Activated CD8-positive, alpha-beta T cell treated with anti-CD3 and anti-CD28 coated beads, Interleukin-2, amount 10 ng/mL, durations not matched to agents 7 days and 5 days (primary cell): ENCODE measurements at places on chromosomes 4 and X.
A peak's percentile ranks its signal among the peaks of the same experiment; 100 is the strongest.

DNA sequence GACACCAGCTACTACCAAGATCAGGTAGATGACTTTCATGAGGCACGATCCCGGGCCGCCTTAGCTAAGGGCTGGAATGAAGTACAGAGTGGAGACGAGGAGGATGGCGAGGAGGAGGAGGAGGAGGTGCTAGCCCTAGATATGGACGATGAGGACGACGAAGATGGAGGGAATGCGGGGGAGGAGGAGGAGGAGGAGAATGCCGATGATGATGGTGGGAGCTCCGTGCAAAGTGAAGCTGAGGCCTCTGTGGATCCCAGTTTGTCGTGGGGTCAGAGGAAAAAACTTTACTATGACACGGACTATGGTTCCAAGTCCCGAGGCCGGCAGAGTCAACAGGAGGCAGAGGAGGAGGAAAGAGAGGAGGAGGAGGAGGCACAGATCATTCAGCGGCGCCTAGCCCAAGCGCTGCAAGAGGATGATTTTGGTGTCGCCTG, 481 bp downstream of the UTP3 start:
- H3K27ac ChIP-seq, result peak overlapping the region; percentile 92
- peak overlapping the region; percentile 97 for H3K4me3 ChIP-seq
- H3K27me3 ChIP-seq, result no peaks in the 10 kb centered on the region

DNA sequence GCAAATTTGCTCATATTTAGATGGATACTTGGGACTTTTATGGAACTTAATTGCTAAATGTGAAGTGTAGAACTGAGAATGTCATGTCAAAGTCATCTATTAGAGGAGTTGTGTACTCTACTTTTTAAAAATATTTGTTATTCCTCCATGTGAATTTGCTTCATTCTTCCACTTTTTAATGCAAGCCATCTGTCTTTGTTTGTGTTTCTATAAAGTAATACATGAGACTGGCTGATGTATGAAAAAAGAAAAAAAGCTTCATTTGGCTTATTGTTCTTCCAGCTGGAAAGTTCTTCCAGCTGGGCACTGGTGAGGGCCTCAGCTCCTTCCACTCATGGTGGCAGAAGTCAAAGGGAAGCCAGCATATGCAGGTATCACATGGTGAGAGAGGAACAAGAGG, 114.6 kb upstream of the GRID2 start:
- H3K4me1 ChIP-seq, result no peaks in the 10 kb centered on the region
- H3K36me3 ChIP-seq, result no peaks in the 10 kb centered on the region
- no peak for DNase-seq
- H3K27ac ChIP-seq, result no peak overlapping the region
- no peak overlapping the region for H3K4me3 ChIP-seq
- H3K27me3 ChIP-seq, result no peaks in the 10 kb centered on the region

DNA sequence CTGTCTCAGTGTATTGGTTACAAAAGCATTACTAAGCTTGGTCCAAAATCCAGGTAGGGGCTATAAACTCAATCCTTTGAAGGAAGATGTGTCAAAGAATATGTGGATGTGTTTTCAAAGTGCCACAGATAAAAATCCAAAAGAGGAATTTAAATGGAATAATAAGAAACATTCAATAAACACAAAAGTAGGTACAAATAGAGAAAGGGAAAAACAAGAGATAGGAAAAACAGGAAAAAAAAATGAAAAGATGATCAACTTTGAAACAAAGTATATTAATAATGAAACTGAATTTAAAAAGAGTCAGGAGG, 64.0 kb downstream of the PPP4R3C start:
- H3K4me3 ChIP-seq, result no peak overlapping the region
- no peak overlapping the region for H3K27ac ChIP-seq
- no peaks in the 10 kb centered on the region for H3K27me3 ChIP-seq
- no peaks in the 10 kb centered on the region for H3K36me3 ChIP-seq

- no peaks in the 10 kb centered on the region for H3K4me1 ChIP-seq
- no peak overlapping the region for H3K4me3 ChIP-seq
- H3K27ac ChIP-seq, result no peak overlapping the region
- no peaks in the 10 kb centered on the region for H3K27me3 ChIP-seq
Observed at GRCh38 chrX:133461231-133461630, 45.9 kb upstream of the GPC4 start.

- H3K36me3 ChIP-seq, result no peaks in the 10 kb centered on the region
- no peak overlapping the region for H3K4me3 ChIP-seq
- no peaks in the 10 kb centered on the region for H3K4me1 ChIP-seq
- H3K27me3 ChIP-seq, result no peaks in the 10 kb centered on the region
- no peak overlapping the region for H3K27ac ChIP-seq
Observed at GRCh38 chr4:16988814-16989213, 90.4 kb upstream of the LDB2 start.

GRCh38 chrX:23990455-23990854, 36.5 kb downstream of the KLHL15 start:
- H3K4me1 ChIP-seq, result peaks cover 18% of the 10 kb centered on the region
- no peak overlapping the region for H3K4me3 ChIP-seq
- H3K27me3 ChIP-seq, result no peaks in the 10 kb centered on the region
- H3K27ac ChIP-seq, result no peak overlapping the region
- no peak for DNase-seq
- peaks cover 46% of the 10 kb centered on the region for H3K36me3 ChIP-seq
